ENCODE measurements at places on chromosomes 12 and 14. TPM values are rescaled to one million over a fixed set of nuclear protein-coding genes. Genes with fewer than 3 reads are reported as not detected.

DNA sequence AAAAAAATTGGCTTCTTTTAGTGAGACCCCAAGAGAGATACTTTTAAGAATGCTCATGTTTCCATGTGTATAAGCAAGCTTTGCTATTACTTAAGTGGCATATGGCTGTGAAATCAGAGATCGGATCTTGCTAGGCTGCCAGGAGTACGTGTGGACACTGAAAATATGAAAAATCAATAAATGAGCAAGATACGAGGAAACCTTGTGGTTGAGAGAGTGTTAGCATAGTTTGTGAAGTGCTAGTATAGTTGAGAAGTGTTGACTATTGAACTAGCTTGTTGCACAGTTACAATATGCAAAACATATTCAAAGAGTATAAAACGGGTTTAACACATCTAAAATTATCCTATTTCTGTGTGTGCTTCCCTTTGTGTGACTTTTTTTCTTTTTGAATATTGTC lies 230.9 kb upstream of the NOVA1 start:
- no peak for DNase-seq

GRCh38 chr14:104531421-104532190 lies 48.0 kb upstream of the C14orf180 start:
- DNase-seq: no peak

DNA sequence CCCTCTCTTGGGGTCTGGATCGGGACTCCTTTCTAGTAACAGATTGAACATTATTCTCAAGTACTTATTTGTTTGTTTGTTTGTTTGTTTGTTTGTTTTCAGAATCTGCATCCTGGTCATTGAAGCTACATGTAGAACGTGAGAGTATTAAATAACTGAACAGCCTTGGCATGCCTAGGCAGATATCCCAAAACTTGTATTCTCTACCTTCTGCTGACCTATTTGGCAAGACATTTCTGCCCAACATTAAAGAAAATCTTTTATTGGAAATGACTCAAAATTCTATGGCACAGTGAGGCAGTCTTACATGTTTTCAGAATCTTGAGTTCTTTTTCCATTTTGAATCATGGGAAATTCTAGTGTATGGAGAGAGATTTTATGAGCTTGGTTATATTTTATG lies 165.1 kb upstream of the CNOT2 start:
- DNase-seq: no peak

DNA sequence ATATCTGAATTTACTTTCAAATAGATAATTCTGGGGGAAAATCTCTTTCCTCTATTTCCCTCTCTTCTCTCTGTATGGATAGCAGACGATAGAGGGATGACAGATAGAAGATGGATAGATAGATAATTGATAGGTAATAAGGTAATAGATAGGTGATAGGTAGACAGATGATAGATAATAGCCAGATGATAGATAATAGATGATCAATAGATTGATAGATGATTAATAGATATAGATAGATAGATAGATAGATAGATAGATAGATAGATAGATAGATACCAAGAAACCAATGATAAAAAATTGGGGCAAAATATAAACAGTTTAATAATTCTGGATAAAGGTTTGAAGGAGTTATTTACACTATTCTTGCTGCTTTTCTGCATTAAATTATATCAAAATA lies 26.6 kb upstream of the RIMBP2 start:
- DNase-seq: no peak

- no peak for DNase-seq
These were observed 82.1 kb downstream of the SAMD4A start for GRCh38 chr14:54649056-54649455.

- DNase-seq: no peak
These were observed 502 bp downstream of the ITGA5 start for GRCh38 chr12:54418441-54419087.

MDGA2 gene
- 2.6 TPM for polyA plus RNA-seq

GPR84 gene
- polyA plus RNA-seq: 0.24 TPM

SLC38A6 gene
- polyA plus RNA-seq: 28.7 TPM
